ENCODE measurements at places on chromosomes 5 and 9. TPM values are rescaled to one million over a fixed set of nuclear protein-coding genes. Genes with fewer than 3 reads are reported as not detected.
A peak's percentile ranks its signal among the peaks of the same experiment; 100 is the strongest.

DNA sequence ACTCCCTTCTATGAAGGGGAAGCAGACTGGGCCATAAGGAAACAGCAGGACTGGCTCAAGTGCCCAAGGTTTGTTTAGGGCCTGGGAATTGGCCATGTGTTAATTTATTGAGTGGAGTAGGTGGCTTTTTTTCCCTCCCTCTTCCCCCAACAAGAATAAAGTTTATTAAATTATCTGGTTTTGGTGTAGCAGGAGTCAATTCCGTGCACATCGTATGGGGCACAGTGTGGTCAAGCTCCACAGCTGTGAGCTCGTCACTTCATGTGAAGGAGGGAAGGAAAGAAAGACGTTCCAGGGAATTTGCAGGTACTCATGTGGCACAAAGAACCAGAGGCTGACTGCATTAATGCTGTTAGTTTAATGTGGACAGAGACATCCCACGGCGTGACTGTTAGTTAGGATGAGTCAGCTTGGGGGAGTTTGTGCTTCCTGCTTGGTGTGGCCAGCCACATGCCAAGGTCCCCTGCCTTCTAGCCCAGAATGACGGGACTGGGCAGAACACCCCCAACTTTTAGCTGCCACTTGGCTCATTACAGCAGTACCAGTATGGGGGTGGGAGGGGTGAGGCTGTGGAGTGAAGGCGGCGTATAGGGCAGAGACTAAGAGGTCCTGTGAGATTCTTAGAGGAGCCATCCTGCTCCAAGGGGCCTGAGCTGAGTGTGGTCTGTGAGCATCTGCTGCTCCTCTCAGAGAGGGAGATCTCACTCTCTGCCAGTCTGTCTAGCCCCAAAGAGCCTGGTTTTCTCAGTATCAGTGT is 33.2 kb downstream of the CSF1R start:
- DNase-seq, result no peak

Gene GZMA
- total RNA-seq, result 0.23 TPM

DNA sequence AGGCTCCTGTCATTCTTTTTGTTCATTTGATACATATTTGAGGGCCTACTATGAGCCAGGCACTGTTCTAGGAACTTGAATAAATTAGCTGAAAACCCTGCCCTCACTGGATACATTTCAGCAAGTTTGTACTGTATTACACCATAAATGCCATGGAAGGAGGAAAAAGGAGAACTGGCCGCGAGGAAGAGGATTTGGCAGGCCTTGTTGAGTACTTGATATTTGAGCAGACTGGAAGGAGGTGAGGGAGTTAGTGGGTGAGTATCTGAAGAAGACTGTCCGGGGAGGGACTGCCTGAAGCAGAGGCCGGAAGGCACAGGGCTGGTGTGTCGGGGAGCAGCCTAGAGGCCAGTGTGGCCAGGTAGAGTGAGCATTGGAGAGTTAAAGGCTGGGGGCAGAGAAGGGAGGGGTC is 4.5 kb downstream of the SNX30 start:
- DNase-seq, result no peak

Gene MYOZ3
- total RNA-seq, result 5.1 TPM

Gene C5orf34
- total RNA-seq, result 1.6 TPM

GRCh38 chr5:150401076-150401375 is 11.7 kb downstream of the CD74 start:
- DNase-seq, result no peak

DNA sequence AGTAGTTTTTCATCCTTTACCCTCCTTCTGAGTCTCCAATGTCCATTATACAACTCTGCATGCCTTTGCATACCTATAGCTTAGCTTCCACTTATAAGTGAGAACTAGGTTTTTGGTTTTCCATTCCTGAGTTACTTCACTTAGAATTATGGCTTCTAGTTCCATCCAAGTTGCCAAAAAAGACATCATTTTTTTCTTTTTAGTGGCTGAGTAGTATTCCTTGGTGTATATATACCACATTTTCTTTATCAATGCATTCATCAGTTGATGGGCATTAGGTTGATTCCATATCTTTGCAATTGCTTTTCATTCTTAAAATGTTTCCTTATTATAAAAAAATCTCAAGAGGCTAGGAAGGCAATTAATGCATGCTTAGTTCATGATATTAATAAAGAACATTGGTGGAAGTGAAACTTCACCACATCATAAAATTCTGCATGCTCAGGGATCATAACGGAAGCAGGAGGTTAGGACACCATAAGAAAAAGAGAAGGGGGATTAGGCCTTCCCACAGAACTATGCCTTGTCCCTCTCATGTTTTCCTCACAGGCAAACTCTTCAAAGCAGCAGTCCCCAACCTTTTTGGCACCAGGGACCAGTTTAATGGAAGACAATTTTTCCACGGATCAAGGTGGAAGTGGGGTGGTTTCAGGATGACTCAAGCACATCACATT is 105.2 kb downstream of the FRMD3 start:
- DNase-seq, result no peak

GRCh38 chr9:78294290-78295176 is 2.4 kb upstream of the PSAT1 start:
- no peak for DNase-seq

DNA sequence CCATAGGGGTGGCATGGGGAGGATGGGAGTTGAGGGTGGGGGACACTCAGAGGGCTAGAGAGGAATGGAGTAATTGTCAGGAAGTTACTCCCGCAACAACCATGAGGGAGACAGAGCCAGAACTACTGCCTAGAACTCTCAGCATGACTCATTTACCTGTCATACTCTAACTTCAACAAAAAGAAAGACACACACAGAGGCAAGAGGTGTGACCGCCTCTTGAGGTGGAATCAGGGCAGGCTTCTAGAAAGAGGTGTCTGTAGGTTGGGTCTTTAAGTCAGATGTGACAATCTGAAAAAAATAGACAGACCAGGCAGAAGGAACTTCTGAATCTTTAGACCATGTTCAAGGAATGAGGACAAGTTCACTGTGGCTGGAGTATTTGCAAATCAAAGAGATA is 73.4 kb downstream of the GABBR2 start:
- no peak for DNase-seq

- DNase-seq, result no peak
Measured at GRCh38 chr9:70229579-70229978, 29.2 kb upstream of the SMC5 start.

GRCh38 chr9:99011161-99011709 is 67.5 kb downstream of the COL15A1 start:
- no peak for DNase-seq

DNA sequence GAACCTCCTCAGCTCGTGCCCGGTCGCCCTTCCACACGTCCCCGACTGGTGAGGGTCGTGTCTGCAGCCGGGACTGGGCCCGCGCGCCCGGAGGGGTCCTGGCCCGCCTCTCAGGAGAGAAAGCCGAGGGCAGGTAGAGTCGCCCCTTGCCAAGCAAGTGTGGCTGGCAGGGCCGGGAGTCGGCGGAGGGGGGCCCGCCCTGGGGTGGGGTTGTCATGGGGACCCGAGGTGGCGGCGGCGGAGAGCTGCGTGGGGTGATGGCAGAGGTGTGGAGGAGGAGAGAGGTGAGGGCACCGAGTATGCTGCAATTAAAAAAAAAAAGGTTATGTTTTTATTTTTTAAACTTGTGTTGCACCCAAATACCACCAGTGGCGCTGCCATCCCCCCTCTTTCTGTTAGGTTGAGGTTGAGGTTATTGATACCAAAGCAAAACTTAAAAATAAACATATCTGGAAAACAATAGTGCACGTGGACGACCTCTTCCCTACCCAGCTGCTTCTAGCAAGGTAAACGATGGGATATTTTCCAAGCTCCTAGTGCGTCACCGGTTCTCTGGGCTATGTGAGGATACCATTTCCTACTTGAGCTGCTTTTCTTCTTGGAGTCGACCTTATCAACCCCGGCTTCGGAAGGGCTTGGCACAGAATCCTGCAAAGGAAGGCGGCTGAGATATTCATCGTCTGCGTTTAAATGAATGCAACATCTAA is 660 bp downstream of the SCAMP1 start:
- peak; percentile 64 for DNase-seq

DNA sequence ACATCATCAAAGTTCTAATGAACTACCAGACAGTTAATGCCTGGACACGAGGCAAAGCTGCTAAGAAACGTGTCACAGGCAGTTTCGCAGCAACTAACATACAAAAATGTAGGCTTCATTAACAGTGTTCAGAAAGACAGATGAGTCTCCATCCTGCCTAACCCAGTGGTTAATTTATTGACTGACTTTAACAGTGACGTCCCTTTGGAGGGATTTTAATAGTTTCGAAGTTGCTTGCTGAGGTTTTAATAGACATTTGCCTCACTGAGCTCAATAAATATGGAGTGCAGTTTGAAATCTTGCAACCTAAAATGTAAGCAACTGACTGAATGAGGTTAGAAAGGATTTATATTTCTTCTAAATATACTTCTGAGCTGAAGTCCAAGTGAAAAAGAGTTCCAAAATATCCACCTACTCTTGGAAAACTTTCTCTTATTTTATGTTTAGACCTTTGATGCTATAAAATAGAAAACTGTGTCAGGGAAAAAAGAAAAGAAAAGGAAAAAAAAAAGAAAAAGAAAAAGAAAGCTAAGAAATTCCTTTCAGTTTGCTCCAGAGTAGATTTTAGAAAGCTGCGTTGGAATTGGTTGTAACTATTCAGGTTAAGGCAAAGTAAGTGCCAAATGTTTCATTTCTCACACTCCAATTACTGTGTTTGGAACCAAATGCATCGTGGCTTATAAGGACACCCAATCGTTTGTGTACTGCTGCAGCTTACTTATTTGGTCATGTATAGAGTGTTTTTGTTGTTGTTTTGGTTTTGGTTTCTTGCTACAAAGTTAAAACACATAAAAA is 2016.6 kb downstream of the MAT2B start:
- DNase-seq, result no peak

DNA sequence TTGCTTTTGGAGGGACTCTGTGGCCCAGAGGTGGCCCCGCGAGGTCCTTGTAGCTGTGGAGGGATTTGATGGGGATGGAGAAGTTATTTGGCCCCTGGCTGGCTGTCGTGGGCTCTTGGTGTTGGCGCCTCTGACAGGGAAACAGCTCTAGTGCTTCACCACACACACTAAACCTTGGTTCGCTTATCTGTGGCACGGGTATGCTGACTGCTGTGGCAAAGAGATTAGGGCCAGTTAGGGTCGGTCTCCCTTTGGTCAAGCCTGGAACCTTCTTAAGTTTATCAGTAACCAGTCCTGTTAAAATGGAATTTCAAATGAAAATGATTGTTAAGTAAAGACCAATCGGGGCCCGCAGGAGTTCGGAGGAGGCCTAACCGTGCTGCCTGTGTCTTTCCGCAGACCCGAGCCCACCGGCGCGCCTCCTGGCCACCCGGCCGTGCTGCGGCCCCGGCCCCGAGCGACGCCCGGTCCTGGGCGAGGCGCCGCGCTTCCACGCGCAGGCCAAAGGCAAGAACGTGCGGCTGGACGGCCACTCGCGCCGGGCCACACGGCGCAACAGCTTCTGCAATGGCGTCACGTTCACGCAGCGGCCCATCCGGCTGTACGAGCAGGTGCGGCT is 28.4 kb downstream of the NEURL1B start:
- DNase-seq, result no peak

GRCh38 chr9:14744768-14745167 is 22.2 kb upstream of the CER1 start:
- no peak for DNase-seq

DNA sequence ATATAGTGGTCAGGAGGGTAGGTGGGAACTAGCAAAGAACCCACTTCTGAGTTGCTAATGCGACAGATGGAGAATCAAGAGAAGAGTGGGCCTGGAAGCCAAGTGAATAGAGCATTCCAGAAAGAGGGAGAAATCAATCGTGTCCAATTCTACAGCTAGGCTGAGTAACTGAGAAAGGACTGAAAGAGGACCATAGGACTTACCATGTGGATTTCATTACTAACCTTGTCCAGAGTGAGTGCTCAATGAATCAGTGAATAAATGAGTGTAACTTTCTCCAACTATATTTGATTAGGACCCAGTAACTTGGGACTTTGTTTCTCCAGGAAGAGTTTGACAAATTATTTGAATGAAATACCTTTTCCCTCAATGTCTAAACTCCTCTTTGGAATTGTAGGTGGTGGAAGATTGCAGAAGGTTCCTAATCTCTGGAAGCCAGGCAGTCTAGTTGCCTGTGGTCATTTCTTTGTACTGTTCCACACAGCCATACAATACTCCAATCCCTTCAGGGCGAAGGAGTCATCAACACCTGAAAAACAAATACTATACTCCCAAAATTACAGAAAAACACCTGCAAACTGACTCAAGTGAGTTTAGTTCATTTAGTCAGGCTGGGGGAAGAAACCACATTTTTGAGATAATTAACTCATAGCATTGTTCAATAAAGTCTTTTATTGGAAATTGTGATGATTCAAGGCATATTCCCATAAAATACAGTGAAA is 2.6 kb upstream of the F2RL1 start:
- no peak for DNase-seq

DNA sequence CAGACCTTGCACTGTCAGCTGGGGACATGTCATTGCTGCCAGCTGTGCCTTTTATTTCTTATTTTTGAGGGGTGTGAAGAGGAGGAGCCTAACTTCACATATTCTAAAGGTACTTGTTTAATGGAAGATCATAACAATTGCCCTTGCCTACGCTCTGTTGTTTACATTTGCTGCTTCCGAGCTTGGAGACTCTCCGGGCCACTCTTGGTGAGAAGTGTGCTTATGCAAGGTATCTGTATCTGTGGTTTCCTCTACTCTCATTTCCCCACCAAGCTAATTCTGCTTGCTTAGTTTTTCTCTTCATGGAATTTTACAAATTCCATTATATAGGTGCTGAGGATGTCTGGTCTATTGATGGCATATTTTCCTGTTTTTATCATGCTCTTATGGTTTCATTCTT is 105.3 kb downstream of the RASGRF2 start:
- DNase-seq, result no peak

DNA sequence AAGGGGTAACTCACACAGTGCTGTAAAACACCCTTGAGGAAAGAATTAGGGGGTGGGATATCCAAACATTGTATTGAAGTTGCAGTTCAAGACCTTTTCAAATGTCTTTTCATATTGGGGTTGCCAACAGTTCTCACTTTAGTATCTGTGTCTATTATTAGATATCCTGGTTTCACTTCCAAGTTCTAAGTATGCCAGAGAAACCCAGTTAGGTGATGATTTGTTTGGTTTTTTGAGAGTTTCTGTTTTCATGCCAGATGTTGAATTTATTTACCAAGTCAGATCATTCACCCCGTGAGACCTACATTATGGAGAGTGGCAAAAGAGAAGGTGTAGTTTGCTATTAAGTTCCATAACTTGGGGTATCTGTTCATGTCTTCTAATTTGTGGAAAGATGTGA is 64.5 kb downstream of the C9orf152 start:
- DNase-seq, result no peak

DNA sequence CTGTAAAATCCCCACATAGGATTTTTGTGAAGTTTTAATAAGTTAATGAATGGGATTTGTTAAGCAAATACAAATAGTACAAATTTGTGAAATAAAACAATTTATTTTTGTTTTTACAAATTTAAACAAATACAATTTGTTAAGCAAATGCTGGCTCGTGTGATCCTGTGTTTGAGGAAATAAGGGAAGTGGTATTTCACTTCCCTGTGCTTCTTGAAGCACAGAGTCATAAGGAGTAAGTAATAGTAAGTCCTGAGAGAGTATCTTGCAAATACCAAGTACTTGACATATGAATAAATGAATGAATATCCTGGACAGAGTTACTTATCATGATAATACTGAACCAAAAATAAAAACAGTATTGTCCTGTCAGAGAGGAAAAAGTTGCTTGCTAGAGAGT is 9.1 kb downstream of the SMIM3 start:
- no peak for DNase-seq

- no peak for DNase-seq
Measured at GRCh38 chr5:73214996-73215395, 42.0 kb downstream of the TMEM174 start.

Data from heart left ventricle (tissue), 16 donors.